ENCODE measurements at places on chromosomes 5 and 9.

DNA sequence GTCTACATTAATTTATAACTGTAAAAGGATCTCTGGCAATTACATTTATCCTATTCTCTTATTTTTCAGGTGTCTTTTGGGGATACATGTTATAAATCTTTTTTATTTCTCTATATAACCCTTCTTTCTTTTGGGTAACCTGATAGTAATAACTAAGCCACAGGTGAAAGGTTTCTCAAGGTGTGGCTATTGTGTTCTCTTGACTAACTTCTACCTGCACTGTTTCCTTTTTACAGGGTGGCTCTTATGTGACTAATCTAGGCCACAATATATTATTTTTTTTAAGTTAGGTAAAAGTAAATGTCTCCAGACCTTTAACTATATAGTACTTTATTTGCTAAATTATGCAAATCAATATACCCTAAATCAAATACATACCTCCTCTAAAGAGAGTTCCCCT, 193.2 kb downstream of the EFNA5 start:
- no peak for DNase-seq

DNA sequence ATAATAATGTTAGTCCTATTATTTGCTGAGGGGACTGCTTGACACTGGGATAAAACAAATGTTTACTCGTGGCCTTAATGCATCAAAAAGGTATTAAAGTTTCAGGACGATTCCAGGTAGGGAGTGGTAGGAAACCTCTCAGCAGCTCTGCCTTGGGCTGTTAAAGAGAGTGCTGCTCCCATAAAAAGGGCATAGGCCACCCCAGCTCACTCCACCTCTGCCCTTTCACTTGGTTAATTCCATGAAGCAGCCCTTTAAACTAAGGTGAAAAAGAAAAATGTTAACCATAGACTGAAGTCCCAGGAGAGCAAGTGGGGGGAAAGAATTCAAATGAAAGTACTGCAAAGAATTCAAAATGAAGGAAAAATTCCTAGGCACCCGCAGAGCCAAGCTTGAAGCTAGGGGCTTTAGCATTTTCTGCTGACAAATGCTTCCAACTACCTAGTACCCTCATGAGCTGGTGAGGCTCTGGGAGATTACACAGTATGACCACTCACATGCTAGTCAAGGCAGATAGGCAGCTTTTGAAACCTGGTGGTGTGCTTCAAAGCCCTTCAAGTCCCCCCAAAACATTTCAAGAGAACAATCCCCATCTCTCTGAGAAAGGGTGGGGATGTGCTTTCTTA, 8.5 kb downstream of the KLF9 start:
- no peak for DNase-seq

- DNase-seq = no peak
Measured at GRCh38 chr5:126624534-126624933, 23.8 kb downstream of the PHAX start.

DNA sequence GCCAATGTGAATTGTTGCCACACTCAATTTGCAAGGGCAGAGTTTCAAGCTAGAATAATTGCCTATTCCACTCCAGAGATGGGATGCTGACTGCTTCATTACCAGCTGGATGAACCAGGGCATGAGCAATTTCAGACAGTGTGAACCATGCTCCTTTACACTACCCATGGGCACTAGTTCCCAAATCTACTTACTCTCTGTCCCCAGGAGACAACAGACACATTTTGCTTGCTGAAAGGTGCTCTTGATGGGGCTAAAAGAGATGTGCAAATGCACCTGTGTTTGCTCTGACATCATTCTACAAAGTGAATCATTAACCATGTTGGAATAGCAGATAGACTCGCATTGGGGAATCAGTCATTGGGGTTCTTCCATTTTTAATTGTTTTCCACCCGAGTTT, 522.3 kb upstream of the NUDT12 start:
- DNase-seq = no peak

GRCh38 chr5:74877624-74878304, 11.6 kb upstream of the FAM169A start:
- DNase-seq = no peak

GRCh38 chr9:134605966-134606357, 35.6 kb upstream of the COL5A1 start:
- DNase-seq = no peak

DNA sequence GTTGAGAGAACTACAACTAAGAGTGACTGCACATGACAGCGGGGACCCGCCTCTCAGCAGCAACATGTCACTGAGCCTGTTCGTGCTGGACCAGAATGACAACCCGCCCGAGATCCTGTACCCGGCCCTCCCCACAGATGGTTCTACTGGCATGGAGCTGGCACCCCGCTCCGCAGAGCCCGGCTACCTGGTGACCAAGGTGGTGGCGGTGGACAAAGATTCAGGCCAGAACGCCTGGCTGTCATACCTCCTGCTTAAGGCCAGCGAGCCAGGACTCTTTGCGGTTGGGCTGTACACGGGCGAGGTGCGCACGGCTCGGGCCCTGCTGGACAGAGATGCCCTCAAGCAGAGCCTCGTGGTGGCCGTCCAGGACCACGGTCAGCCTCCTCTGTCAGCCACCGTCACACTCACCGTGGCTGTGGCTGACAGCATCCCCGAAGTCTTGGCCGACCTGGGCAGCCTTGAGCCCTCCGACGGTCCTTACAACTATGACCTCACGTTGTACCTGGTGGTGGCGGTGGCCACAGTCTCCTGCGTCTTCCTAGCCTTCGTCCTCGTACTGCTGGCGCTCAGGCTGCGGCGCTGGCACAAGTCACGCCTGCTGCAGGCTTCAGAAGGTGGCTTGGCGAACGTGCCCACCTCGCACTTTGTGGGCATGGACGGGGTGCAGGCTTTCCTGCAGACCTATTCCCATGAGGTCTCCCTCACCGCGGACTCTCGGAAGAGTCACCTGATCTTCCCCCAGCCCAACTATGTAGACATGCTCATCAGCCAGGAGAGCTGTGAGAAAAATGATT, 2.1 kb downstream of the PCDHGA7 start:
- DNase-seq = no peak

DNA sequence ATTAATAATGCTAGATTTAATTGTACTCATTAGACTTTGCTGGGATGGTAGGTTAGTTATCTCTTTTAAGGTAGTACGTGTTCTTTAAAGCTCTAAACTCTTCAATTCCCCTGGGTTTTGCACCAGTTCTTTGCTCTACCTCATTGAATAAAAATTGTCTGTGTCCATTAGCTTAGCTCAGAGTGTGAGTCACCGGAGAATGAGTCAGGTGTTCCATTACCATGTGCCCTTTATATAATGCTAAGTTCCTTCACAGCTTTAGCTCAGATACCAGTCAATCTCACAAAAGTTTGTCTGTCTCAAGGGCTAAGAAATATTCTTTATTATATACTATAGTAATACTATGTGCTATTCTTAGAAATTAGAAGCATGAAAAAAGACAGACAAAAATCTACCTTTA, 339.4 kb downstream of the PRELID2 start:
- no peak for DNase-seq

DNA sequence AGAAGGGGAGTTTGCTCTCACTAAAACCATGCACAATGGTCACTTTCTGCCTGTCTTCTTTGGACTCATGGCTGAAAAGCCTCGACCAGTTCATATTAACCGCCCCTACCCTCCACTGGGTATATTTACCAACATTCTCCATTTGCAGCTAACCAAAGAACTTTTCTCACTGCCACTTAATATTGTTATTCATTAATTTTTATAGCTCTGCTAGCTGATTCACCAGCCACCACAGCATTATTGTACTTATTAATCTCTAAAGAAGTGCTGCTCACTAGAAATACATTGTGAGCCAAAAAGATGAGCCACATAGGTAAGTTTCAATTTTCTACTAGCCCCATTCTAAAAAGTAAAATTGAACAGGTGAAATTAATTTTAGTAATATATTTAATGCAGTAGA, 33.4 kb upstream of the SMIM32 start:
- no peak for DNase-seq

- DNase-seq = no peak
Measured at GRCh38 chr9:137217276-137218211, 4.5 kb downstream of the RNF208 start.

DNA sequence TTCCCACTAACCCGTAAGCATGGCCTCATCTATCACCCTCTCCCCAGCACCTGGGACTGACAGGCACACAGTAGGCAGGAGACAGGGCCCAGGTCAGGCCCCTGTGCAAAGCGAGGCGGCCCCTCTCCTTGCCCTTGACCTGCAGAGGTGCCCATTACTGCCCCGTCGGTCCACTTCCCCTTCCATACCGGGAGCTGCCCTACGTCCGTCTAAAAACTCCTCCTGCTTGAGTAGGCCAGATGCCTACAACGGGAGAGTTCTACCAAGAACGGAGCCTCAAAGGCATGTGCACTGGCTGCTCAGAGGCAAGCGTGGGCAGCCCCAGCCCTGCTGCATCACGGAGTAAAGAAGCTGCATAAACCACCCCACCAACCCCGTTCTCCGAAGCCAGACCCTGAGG, 4.6 kb upstream of the DPH7 start:
- DNase-seq = no peak

DNA sequence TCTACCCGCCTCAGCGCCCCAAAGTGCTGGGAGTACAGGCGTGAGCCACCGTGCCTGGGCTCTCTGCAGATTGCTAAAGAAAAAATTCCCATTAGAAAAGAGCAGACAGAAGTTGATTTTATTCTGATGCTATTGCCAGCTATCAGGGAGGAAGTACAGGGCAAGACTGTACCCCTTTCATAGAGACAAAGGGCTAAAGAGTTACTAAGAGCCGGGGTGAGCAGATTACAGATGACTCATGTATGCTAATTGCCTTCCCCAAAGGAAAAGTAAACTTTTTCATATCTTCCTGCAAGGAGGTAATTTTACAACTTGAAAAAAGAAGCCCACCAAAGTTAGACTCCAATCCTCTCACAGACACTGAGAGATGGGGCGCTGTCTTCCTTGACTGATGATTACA, 42.3 kb upstream of the MCTP1 start:
- DNase-seq = no peak

- DNase-seq = no peak
Measured at GRCh38 chr9:76463211-76463610, 4.2 kb downstream of the GCNT1 start.

DNA sequence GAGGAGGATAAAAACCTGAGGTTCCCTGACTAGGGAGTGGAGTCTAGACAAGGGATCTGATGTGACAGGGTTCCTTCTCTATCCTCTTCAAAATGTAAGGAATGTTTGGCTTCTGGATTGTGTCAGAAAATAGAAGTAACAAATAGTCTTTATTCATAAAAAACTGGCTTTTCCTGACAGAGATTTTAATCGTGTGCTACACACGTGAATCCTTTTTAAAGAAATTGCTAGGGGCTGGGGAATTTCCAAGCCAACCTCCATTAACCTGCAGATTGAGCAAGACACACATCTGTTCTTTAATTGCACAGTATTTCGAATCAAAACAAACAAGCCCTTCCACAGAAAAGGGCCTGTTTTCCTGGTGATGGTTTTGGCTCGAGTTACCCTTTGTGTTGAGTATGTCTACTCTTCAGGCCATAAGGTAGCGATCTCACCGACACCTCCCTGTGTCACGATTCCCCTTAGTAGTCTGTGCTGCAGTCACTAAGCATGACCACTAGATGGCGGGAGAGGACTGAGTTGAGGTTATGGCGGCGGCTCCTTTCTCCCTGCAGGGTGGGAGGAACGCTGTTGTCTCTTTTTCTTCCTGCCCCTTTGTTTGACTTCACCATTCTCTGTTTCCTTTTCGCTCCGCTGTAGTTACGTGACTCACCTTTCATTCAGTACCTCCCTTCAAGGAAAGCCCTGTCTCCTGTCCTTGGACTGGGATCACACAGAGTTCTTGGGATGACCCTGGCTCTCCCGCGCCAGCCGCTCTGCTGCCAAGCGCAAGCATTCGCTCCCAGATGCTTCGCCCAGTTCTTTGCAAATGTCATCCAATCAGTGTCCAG, 137.1 kb upstream of the SLC24A2 start:
- DNase-seq = peak; percentile 62

Measured in stimulated activated CD4-positive, alpha-beta T cell treated with anti-CD3 and anti-CD28 coated beads, Interleukin-12 subunit alpha, Interleukin-12 subunit beta, amount 100 ng/mL, for 4 hours (primary cell).